ENCODE measurements at places on chromosomes 12 and 14. TPM values are rescaled to one million over a fixed set of nuclear protein-coding genes. Genes with fewer than 3 reads are reported as not detected.

IGF1 gene
- total RNA-seq: 0.86 TPM

PLEKHD1 gene
- total RNA-seq: 0.15 TPM

ZFYVE21 gene
- 17.8 TPM for total RNA-seq

LHX5 gene
- not detected for total RNA-seq

NABP2 gene
- total RNA-seq: 49.6 TPM

CCDC88C gene
- 168 TPM for total RNA-seq

ZNF410 gene
- 54.2 TPM for total RNA-seq

CACNA2D4 gene
- total RNA-seq: 20.8 TPM

OTOGL gene
- not detected for total RNA-seq

KRT74 gene
- total RNA-seq: not detected

BIN2 gene
- 206 TPM for total RNA-seq

ATG2B gene
- total RNA-seq: 17.4 TPM

PTGDR gene
- total RNA-seq: 0.25 TPM

RNASE3 gene
- not detected for total RNA-seq

TMED10 gene
- 207 TPM for total RNA-seq

LMO3 gene
- total RNA-seq: not detected

NUP37 gene
- total RNA-seq: 65.9 TPM

SELPLG gene
- total RNA-seq: 301 TPM

IKZF4 gene
- 17.6 TPM for total RNA-seq

NANOG gene
- total RNA-seq: not detected

GPHB5 gene
- total RNA-seq: not detected

IL26 gene
- 3.3 TPM for total RNA-seq

OR4Q2 gene
- total RNA-seq: not detected

CIT gene
- 100 TPM for total RNA-seq

GPRC5D gene
- 0.73 TPM for total RNA-seq

ST8SIA1 gene
- total RNA-seq: 3.1 TPM

CATSPERB gene
- 1.8 TPM for total RNA-seq

ERP29 gene
- total RNA-seq: 172 TPM

DCD gene
- total RNA-seq: not detected

Measured in activated CD4-positive, alpha-beta memory T cell treated with anti-CD3 and anti-CD28 coated beads, Interleukin-2, amount 10 ng/mL, durations not matched to agents 7 days and 5 days (primary cell).